WTC11 (cell line): ENCODE measurements at places on chromosomes 1 and 21. TPM values are rescaled to one million over a fixed set of nuclear protein-coding genes. Genes with fewer than 3 reads are reported as not detected.

- no peak overlapping the region for H3K4me3 ChIP-seq
- H3K27me3 ChIP-seq = no peaks in the 10 kb centered on the region
- H3K4me1 ChIP-seq = peaks cover 14% of the 10 kb centered on the region
These were observed 29.9 kb downstream of the MPZL1 start for GRCh38 chr1:167751676-167752075.

GRCh38 chr1:71304125-71304524 lies 223.3 kb upstream of the ZRANB2 start:
- peaks cover 7% of the 10 kb centered on the region for H3K4me1 ChIP-seq
- no peak overlapping the region for H3K27ac ChIP-seq
- DNase-seq = no peak
- no peak overlapping the region for H3K4me3 ChIP-seq
- no peaks in the 10 kb centered on the region for H3K36me3 ChIP-seq
- H3K27me3 ChIP-seq = no peaks in the 10 kb centered on the region

DNA sequence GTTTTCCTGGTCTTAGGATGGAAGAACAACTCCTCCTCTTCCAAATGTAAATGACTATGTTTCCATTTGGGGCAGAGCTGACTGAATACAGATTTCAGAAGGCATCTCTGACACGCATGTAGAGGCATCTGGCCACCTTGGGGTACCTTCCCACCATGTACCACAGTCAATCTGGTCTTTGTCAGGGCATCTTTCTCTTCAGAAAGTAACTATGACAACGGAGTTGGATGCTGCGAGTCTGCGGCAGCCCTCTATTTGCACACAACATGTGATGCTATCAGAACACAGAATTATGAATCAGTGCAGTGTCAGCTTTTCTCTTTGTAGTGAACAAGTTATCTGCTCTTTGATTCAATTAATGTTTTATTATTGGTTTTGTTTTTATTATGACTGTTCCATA lies 94.7 kb downstream of the TSEN15 start:
- peaks cover 8% of the 10 kb centered on the region for H3K4me1 ChIP-seq
- no peak overlapping the region for H3K27ac ChIP-seq
- no peak overlapping the region for H3K4me3 ChIP-seq
- no peak for DNase-seq
- peaks cover 7% of the 10 kb centered on the region for H3K27me3 ChIP-seq

VWA5B1 gene
- total RNA-seq = 1.1 to 1.5 TPM (median 1.4 TPM) in 3 replicates

- H3K4me1 ChIP-seq = no peaks in the 10 kb centered on the region
- peaks cover 7% of the 10 kb centered on the region for H3K27me3 ChIP-seq
- no peak overlapping the region for H3K27ac ChIP-seq
- H3K4me3 ChIP-seq = no peak overlapping the region
These were observed 206.7 kb upstream of the C1orf174 start for GRCh38 chr1:4106731-4107130.

- H3K27me3 ChIP-seq = no peaks in the 10 kb centered on the region; the same call in 1 of the 2 replicates
- peaks cover 4% of the 10 kb centered on the region; the same call in 1 of the 2 replicates for H3K36me3 ChIP-seq
- no peak overlapping the region for H3K27ac ChIP-seq
These were observed 50.9 kb upstream of the BCAR3 start for GRCh38 chr1:93732514-93732913.

- DNase-seq = no peak
- H3K36me3 ChIP-seq = no peaks in the 10 kb centered on the region
- H3K27me3 ChIP-seq = no peaks in the 10 kb centered on the region
- peaks cover 6% of the 10 kb centered on the region for H3K4me1 ChIP-seq
- no peak overlapping the region for H3K4me3 ChIP-seq
These were observed 14.6 kb downstream of the CHD5 start for GRCh38 chr1:6165441-6165985.

DNA sequence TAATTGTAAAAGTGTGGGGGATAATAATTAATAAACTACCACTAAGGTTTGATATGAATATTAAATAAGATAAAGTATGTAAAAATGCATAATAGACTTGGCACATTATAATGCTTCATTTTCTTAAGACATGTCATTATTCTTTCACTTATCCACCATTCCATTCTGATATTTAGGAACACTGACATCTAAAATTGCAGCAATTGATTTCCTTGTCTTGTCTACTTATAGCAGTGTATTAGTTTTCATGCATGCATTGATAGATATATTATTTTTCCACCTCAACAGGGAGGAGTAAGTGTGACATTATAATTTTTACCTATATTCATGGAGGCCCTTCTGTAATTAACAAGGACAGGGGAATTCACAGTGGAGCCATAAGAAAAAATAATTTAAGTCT lies 41.6 kb upstream of the RGS4 start:
- peaks cover 7% of the 10 kb centered on the region for H3K4me1 ChIP-seq
- H3K27me3 ChIP-seq = no peaks in the 10 kb centered on the region; the same call in 1 of the 2 replicates
- no peak overlapping the region for H3K4me3 ChIP-seq
- H3K27ac ChIP-seq = no peak overlapping the region

DNA sequence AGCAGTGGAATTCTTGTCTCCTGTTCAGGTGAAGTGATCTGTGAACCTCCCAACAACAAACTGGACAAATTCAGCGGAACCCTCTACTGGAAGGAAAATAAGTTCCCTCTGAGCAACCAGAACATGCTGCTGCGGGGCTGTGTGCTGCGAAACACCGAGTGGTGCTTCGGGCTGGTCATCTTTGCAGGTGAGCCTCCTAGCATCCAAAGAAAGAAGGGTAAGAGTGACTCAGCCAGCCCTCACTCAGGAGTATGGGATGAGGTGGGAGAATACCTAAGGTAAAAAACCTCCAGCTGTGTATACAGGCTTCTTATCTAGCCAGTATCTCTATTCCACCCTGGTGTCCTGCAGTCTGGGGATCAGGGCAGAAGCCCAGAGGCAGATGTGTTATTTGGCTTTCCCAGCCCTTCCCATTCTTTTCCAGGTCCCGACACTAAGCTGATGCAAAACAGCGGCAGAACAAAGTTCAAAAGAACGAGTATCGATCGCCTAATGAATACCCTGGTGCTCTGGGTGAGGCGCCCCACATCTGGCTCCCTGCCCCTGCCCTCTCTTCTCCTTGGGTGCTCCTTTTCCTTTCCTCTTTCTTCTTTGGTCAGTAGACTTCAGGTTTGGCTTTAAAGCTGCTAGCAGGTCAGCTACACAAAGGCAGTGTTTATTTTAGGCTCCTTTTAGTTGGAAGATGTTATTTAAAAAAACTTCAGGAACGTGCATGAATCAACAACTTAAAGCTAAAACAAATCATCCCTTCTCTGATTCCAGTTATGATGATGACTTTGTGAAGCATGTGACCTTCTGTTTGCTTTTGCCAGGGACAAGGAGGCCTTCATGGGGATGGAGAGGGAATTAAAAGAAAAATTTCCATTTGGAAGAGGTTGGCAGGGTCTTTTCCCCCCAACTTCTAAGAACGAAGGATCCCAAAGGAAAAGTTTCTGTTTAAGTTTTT lies 9.0 kb downstream of the ATP8B2 start:
- DNase-seq = no peak
- peak overlapping the region; percentile 94 for H3K27ac ChIP-seq
- peaks cover 8% of the 10 kb centered on the region for H3K4me1 ChIP-seq
- H3K27me3 ChIP-seq = no peaks in the 10 kb centered on the region
- H3K36me3 ChIP-seq = peaks cover 59% of the 10 kb centered on the region

GRCh38 chr1:18384471-18384870 lies 96.3 kb upstream of the KLHDC7A start:
- H3K4me1 ChIP-seq = peaks cover 30% of the 10 kb centered on the region
- DNase-seq = no peak
- peaks cover 52% of the 10 kb centered on the region for H3K27me3 ChIP-seq
- peaks cover 19% of the 10 kb centered on the region for H3K36me3 ChIP-seq
- H3K4me3 ChIP-seq = no peak overlapping the region

DNA sequence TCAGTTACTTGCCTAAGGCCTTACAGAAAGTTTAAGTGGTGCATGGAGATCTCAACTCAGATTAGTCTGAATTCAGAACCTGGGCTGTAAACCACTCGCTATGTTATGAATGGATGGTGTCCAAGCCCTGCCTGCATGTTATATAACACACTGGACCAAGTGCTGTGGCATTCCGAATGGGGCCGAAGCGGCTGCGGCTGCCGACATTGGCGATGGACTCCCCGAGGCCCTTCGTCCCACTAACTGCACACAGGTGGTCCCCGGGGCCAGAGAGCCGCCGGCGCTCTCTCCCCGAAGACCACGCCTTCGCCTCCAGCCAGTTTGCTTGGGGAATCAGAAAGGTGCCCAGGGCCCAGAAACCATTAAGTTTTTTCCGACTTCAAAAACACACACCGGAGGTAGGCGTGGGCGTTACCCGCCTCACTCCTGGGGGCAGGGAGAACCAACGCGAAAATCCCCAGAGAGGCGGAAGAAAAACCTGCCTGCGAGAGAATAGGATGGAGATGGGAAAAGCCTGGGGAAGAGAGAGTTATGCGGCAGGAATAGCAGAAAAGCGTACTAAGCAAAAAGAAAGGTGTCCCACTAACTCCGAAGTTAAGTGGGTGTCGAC lies 579 bp upstream of the TENT5C start:
- peak overlapping the region; percentile 86 for H3K27ac ChIP-seq
- peak; percentile 42 for DNase-seq
- peak overlapping the region; percentile 97 for H3K4me3 ChIP-seq
- peaks cover 29% of the 10 kb centered on the region for H3K4me1 ChIP-seq

DNA sequence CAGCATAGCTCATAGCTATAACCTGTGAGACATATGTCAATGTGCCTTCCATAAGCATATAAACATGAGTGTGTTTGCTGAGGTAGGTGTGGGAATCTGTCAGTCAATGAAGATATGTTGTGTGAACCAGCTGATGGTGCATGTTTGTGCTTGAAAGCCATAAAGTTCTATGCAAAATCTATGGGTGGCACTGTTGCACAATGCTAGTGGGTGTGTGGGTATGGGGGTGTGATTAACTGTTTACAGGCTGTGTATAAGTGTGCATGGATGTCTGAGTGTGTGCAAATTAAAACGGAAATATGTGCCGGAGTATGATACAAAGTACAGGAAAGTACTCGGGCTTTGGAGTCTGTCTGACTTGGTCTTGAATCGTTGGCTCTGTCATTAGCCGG lies 1.0 kb upstream of the ATP2B4 start:
- peaks cover 57% of the 10 kb centered on the region for H3K4me1 ChIP-seq
- H3K36me3 ChIP-seq = no peaks in the 10 kb centered on the region
- H3K27me3 ChIP-seq = peaks cover 28% of the 10 kb centered on the region
- DNase-seq = no peak

DNA sequence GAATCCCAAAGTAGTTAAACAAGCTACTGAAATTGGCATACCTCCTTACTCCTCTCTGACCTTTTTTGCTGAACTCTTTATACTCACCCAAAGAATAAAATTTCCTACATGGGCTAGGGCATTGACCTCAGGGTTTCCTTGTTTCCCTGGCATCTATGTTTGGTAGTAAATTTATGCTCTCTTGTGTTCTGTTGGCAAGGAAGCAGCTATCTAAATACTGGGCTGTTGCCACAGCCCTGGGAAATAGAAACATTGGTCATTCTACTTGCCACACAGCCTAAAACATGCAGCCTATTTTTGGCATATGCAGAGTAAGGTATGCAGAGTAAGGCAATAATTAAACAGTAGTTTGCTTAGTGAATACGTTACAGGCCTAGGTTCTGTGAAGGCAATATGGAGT lies 351.4 kb downstream of the HLX start:
- H3K4me3 ChIP-seq = no peak overlapping the region
- no peak for DNase-seq
- peaks cover 30% of the 10 kb centered on the region for H3K27me3 ChIP-seq

DNA sequence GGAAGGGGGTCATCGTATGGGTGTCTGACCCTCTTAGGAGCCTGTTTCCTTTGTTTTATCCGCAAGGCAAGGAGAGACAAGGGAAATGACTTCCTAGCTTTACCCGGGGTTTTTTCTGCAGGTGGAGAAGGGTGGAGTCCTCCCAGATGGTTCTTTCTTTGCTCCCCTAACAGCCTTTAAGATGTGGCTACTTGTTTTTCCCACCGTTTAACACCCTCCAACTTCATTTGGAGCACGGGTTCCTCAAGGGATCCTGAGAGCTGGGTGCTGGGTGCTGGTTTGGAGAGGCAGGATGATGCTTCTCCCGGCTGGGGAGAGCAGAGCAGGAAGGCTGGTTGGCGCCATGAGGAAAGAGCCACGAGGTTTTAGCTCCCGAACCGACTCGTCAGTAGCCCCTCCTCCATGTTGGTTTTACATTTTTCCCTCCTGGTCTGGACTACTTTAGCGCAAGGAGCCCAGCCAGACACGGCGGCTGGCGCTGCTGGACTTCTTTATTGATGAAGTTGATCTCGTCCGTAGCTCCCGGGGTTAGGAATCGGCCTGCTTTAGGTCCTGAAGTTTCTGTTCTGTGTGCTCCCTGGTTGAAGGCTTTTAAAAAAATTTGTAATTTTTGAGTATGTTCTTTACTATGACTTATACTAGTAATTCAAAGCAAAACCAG lies 1.4 kb downstream of the UCK2 start:
- peak; percentile 51 for DNase-seq
- peak overlapping the region; percentile 98 for H3K27ac ChIP-seq
- H3K4me1 ChIP-seq = peaks cover 41% of the 10 kb centered on the region
- H3K27me3 ChIP-seq = no peaks in the 10 kb centered on the region
- H3K4me3 ChIP-seq = peak overlapping the region; percentile 88

GRCh38 chr1:201883786-201884185 lies 4.9 kb upstream of the SHISA4 start:
- H3K36me3 ChIP-seq = no peaks in the 10 kb centered on the region
- H3K4me1 ChIP-seq = peaks cover 30% of the 10 kb centered on the region
- no peak overlapping the region for H3K4me3 ChIP-seq
- no peak for DNase-seq
- H3K27ac ChIP-seq = no peak overlapping the region
- peaks cover 21% of the 10 kb centered on the region for H3K27me3 ChIP-seq

- H3K4me3 ChIP-seq = no peak overlapping the region
- peak overlapping the region; percentile 10; the same call in 1 of the 2 replicates for H3K27ac ChIP-seq
- peaks cover 2% of the 10 kb centered on the region; the same call in 1 of the 2 replicates for H3K27me3 ChIP-seq
- H3K36me3 ChIP-seq = peaks cover 4% of the 10 kb centered on the region; the same call in 1 of the 2 replicates
These were observed 1.9 kb upstream of the PRMT2 start for GRCh38 chr21:46633566-46633965.

CD1B gene
- total RNA-seq = not detected in 3 replicates

CD5L gene
- not detected in 3 replicates for total RNA-seq

DNA sequence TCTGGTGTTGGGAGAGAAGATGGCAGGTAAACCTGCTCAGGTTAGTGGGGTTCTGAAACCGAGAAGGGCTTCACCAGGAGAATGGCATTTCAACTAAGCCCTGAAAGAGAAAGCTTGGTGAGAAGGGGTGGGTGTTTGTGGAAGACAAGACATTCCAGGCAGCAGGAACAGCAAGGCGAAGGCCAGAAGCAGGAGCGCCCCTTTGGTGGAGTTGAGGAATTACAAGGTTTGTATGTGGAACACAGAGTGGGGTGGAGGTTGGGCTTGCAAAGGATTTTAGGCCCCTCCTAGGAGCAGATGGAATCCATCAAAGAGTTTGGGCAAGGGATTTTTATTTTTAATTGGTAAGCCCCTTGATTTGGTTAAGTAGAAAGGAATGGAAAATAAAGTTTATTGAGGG lies 24.8 kb upstream of the ELOA start:
- no peak overlapping the region for H3K27ac ChIP-seq
- peak; percentile 76 for DNase-seq
- H3K4me1 ChIP-seq = peaks cover 8% of the 10 kb centered on the region
- no peaks in the 10 kb centered on the region for H3K36me3 ChIP-seq

DNA sequence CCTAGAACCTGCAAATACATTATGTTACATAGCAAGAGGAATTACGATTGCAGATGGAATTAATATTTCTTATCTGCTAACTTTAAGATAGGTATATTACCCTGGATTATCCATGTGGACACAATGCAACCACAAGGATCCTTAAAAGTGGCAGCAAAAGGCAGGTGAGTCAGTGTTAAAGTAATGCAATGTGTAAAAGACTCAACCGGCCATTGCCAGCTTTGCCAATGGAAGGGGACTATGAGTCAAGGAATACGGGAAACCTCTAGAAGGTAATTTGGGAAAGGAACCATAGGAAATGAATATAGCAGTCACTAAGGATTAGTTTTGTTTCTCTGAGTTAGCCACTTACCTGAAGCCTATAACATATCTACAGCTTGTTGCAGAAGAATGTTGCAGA lies 692.1 kb upstream of the ZP4 start:
- no peaks in the 10 kb centered on the region for H3K36me3 ChIP-seq
- no peaks in the 10 kb centered on the region for H3K27me3 ChIP-seq
- DNase-seq = no peak
- no peaks in the 10 kb centered on the region for H3K4me1 ChIP-seq
- no peak overlapping the region for H3K4me3 ChIP-seq

MYOM3 gene
- total RNA-seq = 0.13 to 0.16 TPM (median 0.14 TPM) in 3 replicates
